Stimulated activated CD4-positive, alpha-beta T cell treated with anti-CD3 and anti-CD28 coated beads, Interleukin-1b, Interleukin-23, amount 100 ng/mL, for 1 hour (primary cell): ENCODE measurements at places on chromosomes 7 and 10.

DNA sequence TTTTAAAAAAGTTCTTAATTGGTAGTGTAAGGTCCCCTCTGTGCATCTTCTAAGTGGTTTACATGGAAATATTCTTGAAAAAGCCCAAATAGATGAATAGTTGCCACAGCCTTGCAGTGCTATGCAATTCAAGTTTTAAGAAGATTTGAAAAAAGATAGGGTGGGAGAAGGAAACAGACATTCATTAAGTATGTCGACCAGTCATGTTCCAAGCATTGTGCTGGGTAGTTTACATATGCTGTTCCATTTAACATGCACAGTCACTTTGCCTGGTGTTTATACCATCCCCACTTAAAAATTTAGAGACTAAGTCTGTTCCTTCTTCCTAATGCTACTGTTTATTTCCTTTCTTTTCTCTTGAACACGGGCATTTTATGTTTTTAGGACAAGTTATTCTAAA lies 28.1 kb upstream of the NAMPT start:
- DNase-seq = no peak

- DNase-seq = no peak
Observed at GRCh38 chr10:101287183-101287996, 58.1 kb upstream of the LBX1 start.

- no peak for DNase-seq
Observed at GRCh38 chr7:106356-106755, 86.0 kb upstream of the FAM20C start.

GRCh38 chr7:77626586-77627308 lies 69.5 kb upstream of the RSBN1L start:
- no peak for DNase-seq

- DNase-seq = no peak
Observed at GRCh38 chr10:71402005-71402404, 5.3 kb downstream of the CDH23 start.

DNA sequence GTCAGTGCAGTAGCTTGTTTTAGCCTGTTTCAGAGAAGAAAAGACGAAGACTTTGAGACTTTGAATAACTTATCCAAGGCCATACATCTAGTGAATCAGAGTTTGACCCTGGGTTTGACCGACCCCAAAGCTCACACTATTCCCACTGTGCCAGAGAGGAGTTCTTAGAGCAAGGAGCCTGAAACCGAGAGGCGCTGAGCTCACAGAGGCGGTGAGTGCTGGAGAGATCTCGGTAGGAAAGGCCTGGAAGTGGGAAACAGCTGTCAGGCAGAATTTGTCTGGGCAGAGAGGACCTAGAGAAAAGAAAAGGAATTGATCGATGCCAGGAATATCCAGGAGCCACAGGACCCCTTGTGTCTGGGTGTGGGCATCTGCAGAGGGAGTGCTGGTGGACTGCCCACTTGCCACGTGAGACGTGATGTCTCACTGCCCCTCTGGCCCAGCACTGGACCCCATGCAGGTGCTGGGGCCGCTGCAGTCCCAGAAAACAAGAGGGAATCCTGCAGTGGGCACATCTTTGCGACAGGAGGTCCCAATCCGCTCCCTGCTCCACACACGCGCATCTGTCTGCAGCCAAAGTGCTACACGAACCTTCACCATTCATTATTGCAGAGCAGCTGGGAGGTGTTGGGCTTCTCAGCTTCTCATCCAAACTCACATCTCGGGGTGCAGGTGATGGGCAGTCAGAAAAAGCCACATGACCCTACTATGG lies 6.2 kb downstream of the CALML3 start:
- DNase-seq = no peak

GRCh38 chr7:54664235-54665228 lies 94.5 kb downstream of the SEC61G start:
- no peak for DNase-seq

- no peak for DNase-seq
Observed at GRCh38 chr7:67470256-67470751, 473.7 kb downstream of the TYW1 start.

DNA sequence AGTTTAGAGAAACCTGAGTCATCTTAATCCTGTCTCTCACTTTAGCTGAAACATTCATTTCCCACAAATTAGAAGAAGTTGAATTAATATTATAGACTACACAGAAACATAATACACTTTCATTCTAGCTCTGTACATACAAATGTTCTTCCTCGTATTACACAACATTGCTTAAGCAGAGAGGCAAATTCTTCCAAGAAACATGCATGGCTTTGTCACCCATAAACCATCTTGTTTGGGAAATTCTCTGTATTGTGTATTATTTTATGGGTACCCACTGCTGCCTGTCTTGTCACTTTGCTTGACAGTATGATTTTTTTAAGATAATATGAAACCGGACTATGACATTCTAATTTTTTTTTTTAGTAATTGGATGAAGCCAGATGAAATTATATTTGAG lies 104.0 kb downstream of the SRI start:
- DNase-seq = no peak

DNA sequence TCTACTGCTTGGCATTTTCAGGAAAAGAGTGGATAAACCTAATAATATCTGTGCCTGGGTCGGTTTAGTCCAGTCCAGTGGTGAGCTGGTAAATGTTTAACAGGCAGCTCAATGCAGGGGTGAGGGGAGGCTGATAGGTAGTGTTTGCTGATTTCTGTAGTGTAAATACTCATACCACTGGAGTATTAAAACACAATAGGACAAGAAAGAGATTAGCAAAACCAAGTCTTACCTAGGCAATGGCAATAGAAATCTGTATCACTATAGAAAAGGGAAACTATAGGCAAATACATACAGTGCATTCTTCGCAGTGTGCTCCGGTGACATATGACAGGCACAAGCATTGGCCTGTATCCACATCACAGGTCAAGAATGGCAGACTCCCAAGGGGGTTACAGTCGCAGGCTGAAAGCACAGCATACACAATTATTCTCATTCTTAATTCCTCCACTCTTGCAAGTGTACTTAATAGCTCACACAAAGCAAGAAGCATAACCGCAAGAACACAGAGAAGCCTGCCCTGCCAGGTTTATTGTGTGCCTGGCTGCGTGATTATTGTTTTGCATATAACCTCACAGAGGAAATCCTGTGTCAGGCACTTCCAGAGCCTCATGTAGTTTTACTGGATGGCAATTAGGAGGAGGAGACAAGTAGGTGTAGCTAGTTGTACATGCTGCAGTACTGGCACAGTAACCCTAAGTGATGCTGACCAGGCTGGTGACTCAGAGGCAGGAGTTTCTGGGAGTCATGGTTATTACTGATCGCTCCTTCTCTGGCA lies 35.0 kb downstream of the LAMB4 start:
- no peak for DNase-seq

DNA sequence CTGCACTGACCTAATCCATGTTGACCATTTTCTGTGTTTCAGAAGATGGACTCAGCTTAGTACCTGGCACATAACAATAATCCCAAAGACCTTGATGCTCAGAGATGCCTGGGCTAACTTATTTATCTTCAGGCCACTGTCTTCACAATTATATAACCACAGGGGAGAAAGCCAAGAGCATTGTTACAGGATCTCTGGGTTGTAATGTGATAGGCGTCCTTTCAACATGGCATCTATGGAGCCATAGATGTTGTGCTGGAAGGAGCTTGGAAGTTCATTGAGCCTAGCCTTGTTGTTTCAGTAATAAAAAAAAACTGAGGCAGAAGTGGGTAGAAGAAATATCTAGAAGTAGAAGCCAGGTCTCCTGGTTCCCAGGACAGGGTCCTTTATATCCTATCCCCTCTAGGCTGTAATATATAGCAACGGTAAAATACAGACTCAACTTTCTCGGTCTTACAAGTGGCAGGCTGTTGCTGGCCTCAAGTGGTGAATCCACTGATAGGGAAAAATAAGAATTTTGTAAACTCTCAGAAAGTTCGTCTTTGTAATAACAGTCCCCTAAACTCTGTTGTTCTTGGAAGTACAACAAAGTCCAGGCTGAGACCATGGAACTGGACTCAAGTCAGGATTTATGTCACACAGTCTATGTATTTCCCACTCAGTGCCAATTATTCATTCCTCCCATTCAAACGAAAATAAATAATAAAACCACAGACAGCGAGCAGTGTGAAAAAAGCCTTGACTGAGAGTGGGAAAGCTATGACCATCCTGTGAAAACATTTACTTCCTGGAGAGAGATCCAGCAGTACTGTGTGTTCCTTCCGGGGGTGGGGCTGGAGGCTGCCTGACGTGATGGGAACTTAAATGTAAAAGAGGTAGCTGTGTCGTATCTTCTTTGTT lies 277.6 kb downstream of the REEP3 start:
- no peak for DNase-seq

DNA sequence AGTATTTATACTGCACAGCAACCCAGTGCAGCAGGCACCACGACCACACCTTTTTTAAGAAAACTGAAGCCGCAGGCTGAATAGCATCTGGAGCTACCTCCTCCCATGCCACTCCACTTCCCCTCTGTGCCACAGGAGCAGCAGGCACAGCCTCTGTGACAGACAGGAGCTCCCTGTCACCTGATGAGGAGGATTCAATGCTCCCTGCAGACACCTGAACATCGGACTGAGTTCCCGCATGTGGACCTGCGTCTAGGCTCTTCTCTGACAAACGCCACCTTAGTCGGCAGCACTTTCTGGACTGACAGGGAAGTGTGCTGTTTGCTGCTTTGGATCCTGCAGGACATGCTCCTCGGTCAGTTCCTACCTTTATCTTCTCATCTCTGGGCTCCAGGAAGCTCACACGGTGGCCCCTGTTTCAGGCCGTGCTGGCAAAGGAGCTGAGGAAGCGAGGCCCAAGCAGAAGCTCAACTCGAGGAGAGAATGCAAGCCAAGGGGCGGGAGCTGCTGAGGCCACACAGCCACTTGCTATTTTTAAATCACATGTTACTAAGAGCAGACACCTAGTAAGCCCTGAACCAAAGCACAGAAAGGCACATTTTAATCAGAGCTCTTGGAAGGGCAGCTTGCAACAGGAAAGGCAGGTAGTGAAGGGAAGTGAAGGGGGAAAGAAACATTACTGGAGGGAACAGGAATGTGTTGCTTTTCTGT lies 56.6 kb downstream of the VOPP1 start:
- no peak for DNase-seq

DNA sequence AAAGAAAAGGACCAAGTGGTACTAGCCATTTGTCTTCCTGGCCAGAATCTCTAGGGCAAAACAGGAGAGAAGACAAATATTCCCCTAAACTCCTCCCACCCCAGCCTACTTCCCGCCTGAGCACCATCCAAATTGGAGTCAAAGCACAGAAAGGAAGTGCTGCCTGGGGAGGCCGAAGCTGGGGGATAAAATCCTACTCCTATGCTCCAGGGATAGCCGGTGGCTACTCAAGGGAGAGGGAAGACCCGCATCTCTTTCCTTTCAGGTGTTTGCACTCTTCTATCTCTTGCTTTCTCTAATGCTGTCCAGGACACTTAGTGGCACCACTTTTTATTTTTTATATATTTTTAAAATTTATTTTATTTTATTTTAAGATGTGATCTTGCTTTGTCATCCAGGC lies 7.1 kb upstream of the DUSP5 start:
- no peak for DNase-seq
